NCI-H345 (cell line): ENCODE measurements at places on chromosomes 12 and 14.

DNA sequence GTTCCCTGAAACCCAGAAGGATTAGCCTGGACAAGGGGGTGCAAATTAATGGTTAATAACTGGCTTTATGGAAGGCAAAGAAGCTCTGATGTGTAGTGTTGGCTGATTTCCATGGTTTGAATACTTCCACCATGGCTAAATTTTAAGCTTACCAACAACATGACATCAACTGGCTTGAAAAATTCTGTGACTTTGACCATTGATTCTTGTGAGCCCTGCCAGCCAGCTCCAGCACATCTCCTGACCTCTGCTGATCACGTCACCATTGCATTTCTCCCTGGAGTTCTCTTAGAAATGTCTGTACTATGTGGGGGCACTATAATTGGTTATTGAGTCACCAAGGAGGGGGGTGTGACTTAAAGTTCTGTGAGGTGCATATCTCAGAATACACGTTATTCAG lies 171.2 kb downstream of the MYRFL start:
- DNase-seq: no peak

- DNase-seq: peak; percentile 53
These were observed 288.6 kb downstream of the PDZRN4 start for GRCh38 chr12:41476499-41477439.

DNA sequence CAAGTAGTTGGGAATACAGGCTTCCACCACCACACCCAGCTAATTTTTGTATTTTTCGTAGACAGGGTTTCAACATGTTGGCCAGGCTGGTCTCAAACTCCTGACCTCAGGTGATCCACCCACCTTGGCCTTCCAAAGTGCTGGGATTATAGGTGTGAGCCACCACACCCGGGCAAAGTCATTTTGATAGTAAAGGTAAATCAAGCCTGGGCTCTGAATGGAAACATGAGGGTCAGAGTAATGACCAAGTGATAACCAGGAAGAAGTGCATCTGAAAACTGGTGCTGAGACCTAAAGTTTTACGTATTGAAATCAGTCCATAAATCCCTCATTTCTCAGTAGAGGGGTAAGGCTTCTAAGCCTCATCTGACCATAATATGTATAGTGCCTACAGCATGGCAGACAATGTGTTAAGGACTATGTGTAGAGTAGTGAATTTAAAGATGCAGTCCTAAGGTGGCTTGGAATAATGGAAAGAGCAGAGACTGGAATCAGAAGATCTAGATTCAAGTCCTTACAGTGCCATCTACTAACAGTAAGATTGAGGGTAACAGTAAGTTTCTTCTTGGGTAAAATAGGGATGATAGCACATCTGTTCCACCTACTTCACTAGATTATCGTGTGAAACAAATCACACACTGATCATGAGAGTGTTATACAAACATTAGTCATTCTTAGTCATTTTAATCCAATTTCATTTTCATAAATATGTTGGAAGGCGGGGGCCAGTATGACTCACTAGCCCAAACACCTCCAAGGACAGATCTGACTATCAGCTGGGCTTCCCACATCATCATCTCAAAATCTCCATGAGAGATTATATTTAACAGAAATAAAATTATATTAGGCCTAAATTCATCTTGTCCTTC lies 11.2 kb downstream of the MAP4K5 start:
- DNase-seq: no peak

GRCh38 chr12:104360157-104360556 lies 56.6 kb downstream of the EID3 start:
- DNase-seq: no peak

GRCh38 chr12:88866881-88867280 lies 286.6 kb upstream of the KITLG start:
- DNase-seq: no peak

- DNase-seq: no peak
These were observed 953.3 kb downstream of the TRHDE start for GRCh38 chr12:73225371-73225937.

GRCh38 chr14:87443787-87444186 lies 549.2 kb downstream of the GALC start:
- DNase-seq: no peak

DNA sequence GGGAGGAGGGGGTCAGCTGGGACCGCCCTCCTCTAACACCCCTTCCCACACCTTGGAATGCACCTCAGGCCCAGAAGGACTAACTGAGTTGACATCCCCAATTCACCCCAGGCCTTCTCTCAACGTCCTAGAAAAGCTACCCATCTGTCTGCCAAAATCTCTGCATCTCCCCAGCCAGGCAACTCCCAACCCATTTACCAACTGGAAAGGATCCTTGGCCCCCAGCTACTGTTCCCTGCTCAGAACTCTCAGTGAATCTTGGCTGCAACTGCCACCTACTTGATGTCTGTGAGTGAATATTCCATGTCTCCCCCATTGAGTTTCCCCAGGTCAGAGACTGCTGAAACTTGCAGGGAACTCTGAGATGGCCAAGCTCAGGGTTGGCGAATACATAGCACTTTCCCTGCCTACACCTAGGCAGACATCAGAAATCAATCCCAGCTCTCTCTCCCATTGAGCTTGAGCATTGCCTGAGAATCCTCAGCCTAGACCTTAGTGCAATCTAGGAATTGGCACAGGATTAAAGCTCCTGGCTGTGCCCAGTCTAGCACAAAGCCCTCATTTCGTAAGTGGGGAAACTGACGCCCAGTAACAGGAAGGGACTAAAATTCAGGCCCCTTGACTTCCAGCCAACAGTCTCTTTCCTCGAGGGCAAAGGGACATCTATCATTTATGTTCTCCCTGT lies 71.9 kb upstream of the NCOR2 start:
- no peak for DNase-seq

- no peak for DNase-seq
These were observed 7.0 kb downstream of the AMN start for GRCh38 chr14:102929241-102930137.

GRCh38 chr12:30902596-30902995 lies 24.0 kb upstream of the TSPAN11 start:
- no peak for DNase-seq

- no peak for DNase-seq
These were observed 31.1 kb downstream of the PITPNM2 start for GRCh38 chr12:123119808-123120207.

GRCh38 chr12:107404981-107405380 lies 280.6 kb upstream of the PWP1 start:
- no peak for DNase-seq

DNA sequence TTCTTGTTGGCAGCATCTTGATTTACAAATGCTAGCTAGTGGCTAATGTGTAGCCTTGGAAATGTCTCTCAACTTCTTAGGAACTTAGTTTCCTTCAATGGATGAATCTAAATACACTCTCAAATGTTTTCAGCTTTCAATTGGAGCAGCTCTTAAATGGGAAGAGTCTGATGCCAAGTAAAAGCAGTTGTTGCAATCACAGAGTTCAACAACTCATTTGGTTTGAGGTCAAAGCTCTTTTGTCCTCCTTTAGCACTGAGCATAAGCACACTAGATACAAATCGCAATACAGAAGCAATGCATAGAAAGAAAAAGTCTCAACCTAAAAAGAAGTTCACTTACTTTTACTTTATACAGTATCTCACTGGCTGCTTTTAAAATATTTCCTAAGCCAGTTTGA lies 986.1 kb upstream of the FLRT2 start:
- DNase-seq: no peak

- no peak for DNase-seq
These were observed 1002.5 kb downstream of the BCL11B start for GRCh38 chr14:98269533-98269932.

DNA sequence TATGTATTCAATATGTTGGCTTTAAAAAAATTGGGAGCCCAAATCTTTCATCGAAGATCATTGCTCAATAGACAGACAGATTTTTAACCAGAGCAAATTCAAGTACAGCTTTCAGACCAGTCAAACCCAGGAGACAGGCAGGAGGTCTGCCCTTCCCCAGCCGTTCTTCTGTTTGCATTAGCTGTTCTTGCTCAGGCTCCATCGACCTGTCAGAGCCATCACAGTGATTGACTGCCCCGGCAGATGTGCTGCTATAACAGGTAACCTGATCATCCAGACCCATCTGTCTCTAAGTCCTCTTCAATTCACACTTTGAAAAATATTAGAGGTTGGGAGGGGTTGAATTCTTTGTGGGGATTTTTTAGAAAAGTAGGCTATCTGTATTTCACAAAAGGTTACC lies 453.5 kb downstream of the FOXG1 start:
- peak; percentile 92 for DNase-seq

- DNase-seq: no peak
These were observed 890 bp downstream of the TEP1 start for GRCh38 chr14:20412411-20412810.

DNA sequence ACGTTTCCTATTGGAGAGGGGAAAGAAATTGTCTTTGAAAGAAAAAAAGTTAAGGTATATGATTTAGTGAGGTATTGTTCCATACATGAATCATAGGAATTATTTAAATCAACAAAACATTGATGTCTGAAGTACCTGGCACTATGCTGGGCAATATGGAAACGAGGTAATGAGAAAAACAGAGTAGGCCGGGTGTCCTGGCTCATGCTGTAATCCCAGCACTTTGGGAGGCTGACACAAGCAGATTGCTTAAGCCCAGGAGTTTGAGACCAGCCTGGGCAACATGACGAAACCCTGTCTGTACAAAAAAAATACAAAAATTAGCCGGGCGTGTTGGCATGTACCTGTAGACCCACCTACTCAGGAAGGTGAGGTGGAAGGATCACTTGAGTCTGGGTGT lies 45.9 kb downstream of the AEBP2 start:
- no peak for DNase-seq

GRCh38 chr12:88083634-88084033 lies 54.4 kb upstream of the C12orf50 start:
- no peak for DNase-seq

GRCh38 chr12:91989143-91989542 lies 156.5 kb downstream of the BTG1 start:
- DNase-seq: no peak

- no peak for DNase-seq
These were observed 1.2 kb upstream of the COX14 start for GRCh38 chr12:50110762-50111351.

DNA sequence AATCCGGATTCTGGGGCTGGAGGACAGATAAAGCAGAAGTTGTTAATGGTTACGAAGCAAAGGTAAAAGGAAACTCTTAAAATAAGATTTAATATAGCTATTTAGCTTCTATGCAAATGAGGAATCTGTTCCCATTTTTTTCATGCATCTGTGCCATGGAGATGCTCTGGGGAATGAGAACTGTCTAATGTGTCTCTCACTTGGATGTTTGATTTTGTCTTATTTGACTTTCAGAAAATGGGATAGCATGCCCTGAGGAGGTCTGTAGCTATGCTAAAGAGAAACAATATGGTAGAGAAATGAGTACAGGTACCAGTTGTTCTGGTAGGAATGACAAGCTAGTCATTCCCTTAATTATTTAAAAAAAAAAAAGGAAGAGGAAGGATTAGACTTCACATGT lies 24.3 kb downstream of the C12orf76 start:
- no peak for DNase-seq

- no peak for DNase-seq
These were observed 187.0 kb downstream of the MED13L start for GRCh38 chr12:116090516-116090915.

- no peak for DNase-seq
These were observed 14.8 kb upstream of the APOF start for GRCh38 chr12:56377310-56377988.

DNA sequence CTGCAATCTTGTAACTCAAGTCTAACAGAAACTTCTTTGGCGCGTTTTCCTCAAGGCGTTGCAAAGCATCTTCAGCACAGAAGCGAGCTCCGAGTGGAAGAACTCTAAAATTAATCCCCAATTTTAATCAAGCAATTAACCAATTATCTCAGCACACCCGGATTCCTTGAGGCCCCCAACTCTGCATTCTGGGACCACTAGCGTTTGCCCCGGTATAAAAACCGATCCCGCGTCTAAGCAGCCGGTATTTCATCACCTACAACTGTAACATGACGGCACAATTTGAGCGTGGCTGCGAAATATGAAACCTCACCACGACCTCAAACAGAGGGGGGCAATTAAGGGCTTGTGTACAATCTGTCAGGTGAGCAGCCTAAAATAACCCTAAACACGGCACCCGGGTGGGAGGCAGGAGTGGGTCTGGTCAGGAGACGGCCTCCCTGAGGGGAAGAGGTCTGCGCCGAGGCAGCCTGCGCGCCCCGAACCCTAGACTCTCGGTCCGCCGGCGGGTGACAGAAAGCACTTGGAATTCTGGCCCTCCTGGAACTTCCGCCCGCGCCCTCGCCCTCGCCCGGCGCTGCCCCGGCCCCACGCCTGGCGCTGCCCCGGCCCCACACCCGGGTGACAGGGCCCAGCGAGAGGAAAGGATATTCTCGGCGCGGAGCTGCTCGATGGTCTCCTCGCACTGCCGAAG lies 594 bp downstream of the ZCCHC8 start:
- DNase-seq: peak; percentile 43

DNA sequence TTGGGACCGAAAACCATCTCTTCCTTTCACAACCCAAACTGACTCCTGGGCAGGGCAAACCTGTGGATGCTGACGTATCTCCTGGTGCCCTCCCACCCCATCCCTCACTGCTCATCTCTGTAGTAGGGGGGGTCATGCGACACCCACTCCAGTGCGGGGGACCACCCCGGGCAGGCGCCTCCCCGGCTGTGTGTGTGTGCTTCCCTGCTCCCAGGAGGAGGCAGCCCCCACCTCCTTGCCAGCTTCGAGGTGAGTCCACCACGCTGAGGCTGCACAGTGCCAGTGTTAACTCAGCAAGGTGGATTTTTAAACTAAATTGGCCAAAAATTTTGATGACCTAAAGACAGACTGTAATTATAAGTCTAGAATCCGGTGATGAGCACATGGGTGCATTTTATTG lies 46.2 kb upstream of the BEGAIN start:
- DNase-seq: no peak

DNA sequence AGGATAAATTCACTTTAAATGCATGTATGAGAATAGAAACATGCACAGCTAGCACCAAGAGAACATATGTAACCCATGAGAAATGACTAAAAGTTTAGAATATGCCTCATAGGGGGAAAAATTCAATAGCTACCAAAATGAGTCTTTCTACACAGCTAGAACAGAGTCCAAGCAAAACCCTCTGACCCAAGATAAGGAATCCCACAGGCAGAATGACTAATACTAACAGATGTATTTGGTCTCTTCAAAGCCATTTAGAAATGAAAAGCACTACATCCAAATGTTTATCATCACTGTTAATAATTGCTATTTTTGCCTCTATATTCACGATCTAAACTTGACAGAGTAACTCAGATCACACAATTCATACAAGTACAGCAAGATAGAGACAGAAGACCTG lies 44.0 kb downstream of the KICS2 start:
- no peak for DNase-seq
